Stimulated activated CD4-positive, alpha-beta T cell treated with anti-CD3 and anti-CD28 coated beads, Interleukin-15, amount 100 ng/mL, for 1 hour (primary cell): ENCODE measurements at places on chromosomes 7 and 10.

DNA sequence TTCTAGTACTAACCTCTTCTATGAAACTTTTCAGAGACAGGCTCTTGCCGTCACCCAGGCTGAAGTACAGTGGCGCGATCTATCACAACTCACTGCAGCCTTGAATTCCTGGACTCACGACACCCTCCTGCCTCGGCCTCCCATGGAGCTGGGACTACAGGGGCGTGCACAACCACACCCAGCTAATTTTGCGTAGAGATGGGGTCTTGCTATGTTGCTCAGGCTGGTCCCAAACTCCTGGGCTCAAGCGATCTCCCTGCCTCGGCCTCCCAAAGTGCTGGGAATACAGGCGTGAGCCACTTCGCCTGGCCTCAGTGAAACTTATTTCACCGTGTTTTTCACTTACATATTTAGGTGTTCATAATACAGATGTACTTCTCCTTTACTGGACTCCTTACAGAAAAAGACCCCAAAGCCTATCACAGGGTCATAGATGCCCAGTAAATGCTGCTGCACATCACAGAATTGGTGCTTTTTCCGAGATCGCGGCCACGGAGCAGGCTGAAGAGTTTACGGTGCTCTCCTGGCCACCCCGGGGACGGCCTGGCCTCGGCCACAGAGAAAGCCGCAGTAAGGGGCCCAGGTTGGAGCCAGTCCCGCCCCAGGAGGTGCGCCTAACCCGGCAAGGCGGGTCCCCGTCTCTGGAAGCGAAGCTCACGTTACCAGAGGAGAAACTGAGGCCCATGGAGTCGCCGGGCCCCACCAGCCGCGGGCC is 595 bp downstream of the TBL2 start:
- no peak for DNase-seq

DNA sequence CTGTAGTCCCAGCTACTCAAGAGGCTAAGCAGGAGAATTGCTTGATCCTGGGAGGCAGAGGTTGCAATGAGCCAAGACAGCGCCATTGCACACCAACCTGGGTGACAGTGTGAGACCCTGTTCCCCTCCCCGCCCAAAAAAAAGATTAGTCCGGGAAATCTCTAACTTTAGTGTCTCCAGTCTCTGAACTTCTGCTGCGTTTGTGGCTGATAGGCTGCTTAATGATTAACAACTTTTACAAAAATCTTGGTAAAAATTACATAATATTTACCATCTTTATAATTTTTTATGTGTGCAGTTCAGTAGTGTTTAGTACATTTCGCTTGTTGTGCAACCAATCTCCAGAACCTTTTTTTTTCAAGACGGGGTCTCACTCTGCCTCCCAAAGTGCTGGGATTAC is 9.7 kb upstream of the PLAU start:
- no peak for DNase-seq

GRCh38 chr10:18501198-18501597 is 150.2 kb downstream of the NSUN6 start:
- DNase-seq, result no peak

GRCh38 chr10:115355162-115355760 is 262.1 kb downstream of the ATRNL1 start:
- DNase-seq, result no peak

- DNase-seq, result no peak
Observed at GRCh38 chr10:78264361-78264760, 230.7 kb downstream of the RPS24 start.

DNA sequence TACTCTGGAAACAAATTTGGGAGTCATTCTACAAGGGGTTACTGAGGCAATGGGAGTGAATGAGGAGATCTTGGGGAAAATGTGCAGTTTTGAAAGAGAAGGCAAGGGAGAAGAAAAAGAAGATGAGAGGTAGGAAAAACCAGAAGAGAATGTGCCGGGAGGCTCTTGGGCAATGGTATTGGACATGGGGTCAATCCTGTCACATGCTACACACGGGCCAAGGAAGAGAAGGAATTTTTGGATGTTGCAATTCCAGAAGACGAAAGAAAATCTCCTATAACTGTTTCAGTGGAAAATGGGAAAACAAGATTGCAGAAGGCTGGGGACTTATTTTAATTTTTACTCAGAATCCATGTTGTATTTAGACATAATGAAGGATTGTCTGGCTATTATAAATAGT is 615.0 kb downstream of the PHTF2 start:
- DNase-seq, result no peak

GRCh38 chr7:83872501-83872900 is 223.6 kb upstream of the SEMA3E start:
- DNase-seq, result no peak

- DNase-seq, result no peak
Observed at GRCh38 chr10:125691160-125691981, 8.4 kb upstream of the TEX36 start.

DNA sequence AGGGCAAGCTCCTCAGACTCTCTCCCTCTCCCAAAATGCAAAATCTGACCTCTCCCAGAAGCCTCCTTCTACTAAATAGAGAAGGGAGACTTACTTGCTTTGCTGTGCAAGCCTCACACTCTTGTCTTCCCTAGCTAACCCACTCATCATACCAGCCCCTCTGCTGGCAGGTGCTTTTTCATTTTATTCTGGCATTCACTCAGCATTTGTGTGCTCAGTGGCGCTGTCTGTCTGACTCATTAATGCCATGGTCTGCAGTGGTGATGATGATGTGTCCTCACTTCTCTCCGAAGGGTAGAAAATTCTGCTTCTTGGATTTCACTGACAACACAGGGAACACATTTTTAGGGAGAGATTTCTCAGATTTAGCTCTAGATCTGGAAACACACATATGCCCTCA is 22.0 kb upstream of the BTRC start:
- no peak for DNase-seq

- no peak for DNase-seq
Observed at GRCh38 chr7:38310591-38311101, 37.2 kb upstream of the TARP start.

GRCh38 chr10:67853512-67853911 is 15.5 kb upstream of the DNAJC12 start:
- DNase-seq, result no peak

DNA sequence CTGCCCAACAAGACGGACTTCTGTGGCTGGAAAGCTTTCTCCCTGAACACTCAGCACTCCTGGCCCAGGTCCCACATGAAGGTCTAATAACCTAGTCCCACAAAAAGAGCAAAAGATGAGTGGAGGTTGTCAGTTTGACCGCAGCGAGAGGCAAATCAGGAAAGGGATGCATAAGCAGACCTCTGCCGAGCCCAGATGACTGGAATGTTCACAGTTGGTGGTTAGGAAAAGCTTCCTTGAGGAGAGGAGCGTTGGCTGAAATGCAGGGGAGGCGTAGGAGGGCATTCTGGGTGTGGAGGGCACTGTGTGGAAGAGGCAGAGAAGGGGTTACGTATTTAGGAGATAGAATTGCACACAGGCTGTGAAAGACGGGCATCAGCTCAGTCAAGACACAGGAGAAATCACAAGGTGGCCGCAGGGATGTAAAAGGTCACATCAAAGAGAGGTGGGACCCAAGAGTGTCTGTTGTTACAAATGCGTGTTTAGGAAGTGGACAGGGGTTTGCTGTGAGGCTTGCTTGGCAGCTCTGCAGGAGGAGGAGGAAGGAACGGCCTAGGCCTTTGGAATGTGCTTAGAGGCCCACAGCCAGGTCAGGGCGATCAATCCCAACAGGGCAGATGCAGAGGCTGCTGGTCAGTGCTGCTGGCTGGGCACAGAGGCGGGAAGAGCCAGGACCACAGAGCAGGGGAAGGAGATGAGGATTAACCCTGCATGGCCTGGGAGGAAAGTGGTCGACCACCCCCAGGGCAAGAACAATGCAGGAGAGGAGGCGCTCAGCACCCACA is 133.5 kb downstream of the VIPR2 start:
- DNase-seq, result no peak

DNA sequence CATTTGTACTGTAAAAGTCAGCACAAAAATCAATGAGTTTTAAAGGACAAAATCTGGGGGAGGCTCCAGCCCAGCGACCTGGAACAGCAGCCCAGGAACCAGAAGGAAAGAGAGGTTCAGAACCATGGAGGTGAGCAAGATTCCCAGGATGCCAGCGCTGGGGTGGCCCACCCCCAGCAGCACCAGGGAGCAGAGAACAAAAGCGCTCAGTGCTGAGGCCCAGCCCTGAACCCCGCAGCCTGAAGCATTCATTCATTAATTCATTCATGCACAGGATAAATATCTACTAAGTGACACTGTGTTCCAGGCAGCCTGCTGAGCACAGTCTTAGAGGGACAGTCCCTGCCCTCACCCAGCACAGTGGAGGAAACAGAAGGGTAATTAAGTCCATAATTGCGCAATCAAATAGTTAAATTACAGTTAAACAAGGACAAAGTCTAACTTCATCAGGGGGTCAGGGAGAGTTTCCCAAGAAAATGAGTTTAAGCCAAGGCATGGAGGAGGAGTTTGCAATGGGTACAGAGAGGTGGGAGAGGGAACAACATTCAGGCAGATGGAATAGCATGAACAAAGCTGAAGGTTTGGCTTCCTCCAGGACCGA is 202.3 kb downstream of the GRID1 start:
- no peak for DNase-seq

DNA sequence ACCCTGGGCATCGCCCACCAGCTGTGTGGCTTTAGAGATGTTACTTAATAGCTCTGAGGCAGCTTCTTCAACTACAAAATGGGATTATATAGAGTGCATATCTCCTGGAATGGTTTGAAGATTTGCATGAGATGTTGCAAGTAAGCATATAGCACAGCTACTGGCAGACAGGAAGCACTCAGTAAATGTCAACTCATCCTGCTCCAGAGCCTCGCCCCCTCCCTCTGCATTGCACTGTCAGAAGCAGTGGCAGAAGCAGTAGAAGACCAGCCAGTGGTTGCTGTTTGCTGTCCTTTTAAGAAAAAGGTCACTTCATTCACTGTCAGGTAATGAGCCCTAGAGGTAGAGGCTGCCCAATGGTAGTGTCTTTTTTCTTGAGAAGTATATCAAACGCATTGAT is 180.0 kb upstream of the GHITM start:
- no peak for DNase-seq

DNA sequence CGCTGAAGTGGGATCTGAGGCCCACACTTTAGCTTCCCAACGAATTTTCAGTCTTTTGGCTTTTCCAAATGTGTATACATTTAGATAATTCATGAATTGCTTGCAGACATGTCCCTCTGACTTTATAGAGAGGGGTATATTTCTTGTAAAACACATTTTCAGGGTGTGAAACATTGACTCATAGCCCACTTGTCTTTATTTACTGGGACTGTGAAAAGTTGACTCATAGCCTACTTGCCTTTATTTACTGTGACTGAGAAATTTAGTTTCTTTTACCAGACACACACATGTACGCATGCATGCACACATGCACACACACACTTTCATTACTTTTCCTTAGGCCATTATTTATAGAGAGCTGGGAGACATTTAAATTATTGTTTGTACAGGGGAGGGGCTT is 79.1 kb downstream of the VTI1A start:
- DNase-seq, result no peak

GRCh38 chr7:31663072-31663471 is 23.9 kb upstream of the PPP1R17 start:
- DNase-seq, result no peak

- DNase-seq, result no peak
Observed at GRCh38 chr7:33423646-33424020, 294.3 kb downstream of the BBS9 start.

DNA sequence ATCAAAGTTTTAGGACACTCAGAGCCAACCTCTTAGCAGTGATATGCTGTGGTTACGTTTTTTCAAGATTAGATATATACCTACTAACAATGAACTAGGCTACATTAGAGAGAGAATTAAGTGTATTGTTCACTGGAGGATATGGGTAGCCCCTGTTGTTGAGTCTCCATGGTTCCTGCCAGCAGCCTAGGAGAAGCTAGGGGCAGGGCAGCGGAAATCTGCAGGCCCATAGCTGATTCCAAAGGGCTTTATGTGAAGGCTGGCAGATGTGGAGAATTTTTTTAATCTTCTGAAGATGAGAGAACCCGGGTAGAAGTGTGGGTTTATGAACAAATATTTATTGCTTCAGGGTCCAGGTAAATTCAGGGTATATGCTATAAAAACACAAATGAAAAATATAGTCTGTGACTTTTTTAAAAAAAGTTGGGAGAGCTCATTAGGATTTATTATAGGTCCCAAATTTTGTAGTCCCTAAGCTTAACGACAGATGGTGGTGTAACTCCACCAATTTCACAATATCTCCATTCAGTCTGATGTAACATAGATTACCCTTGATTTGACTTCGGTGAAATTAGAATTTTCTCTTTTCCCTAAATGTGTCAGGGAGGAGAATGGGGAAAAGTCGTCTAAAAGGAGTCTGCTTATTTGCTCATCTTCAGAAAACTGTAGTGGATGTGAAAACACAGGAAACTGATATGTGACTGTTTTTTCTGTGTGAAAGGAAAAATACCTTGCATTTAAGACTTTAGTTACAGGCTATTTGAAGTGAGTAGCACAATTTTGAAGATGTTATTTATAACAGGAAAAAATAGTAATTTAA is 163.0 kb upstream of the PPP1R3A start:
- no peak for DNase-seq

- DNase-seq, result no peak
Observed at GRCh38 chr7:82700741-82701140, 257.2 kb upstream of the CACNA2D1 start.

DNA sequence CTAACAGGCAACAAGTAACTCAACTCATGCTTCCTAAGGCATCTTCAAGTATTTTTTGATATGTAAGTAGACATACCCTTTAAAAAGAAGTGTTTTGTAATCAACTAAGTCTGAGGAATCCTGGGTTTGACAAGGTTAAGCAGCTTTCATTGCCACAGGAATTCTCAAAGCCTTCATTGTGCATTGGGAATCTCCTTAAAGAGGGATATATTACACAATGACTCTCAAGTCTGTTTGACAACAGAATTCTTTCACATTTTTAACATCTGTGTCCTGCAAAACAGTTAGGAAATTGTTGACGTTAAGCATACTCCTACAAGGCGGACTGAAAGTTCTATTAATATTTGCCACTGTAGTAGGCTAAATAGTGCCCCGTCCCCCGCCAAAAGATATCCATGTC is 71.4 kb downstream of the SGMS1 start:
- DNase-seq, result no peak

DNA sequence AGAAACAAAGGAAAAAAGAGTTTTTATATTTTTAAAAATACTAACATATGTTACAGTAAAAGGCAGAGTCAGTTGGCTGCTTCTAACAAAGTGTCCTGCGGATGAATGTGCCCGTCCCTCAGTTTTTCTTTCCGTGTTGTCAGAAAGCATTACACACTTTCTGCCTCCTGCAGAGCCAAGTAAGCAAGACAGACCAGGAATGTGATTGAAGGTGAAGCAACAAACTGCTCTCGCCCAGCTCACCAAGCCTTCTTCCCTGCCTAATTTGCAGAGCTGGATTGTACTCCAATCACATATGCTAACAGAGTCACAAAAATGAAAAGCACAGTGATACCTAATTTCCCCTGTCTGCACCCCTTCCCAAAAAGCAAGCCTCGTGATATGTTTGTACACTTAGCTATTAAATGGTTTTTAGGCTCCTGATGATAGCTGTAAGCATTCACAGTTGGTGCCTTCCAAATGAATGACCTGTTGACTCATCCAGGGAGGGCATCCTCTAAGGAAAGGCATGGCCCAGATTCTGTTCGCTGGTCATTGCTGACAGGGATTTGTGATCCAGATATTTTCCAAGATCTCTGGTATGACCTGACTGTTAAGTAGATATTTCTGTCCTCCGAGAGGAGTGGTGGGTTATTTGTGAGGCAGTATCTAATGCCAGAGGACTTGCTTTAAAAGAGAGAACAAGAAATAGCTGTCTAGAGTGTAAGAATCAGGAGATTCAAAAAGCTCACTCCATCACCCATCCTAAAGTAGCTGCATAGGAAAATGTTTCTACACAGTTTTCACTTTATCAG is 187.3 kb upstream of the PLXDC2 start:
- DNase-seq, result no peak
